Stimulated activated naive B cell treated with anti-CD40 and anti-IgM and Interleukin-4, amounts not matched to agents 10 μg/mL and 1 μg/mL and 100 μg/mL, for 72 hours (primary cell): ENCODE measurements at places on chromosomes 16 and 17.
A peak's percentile ranks its signal among the peaks of the same experiment; 100 is the strongest.

DNA sequence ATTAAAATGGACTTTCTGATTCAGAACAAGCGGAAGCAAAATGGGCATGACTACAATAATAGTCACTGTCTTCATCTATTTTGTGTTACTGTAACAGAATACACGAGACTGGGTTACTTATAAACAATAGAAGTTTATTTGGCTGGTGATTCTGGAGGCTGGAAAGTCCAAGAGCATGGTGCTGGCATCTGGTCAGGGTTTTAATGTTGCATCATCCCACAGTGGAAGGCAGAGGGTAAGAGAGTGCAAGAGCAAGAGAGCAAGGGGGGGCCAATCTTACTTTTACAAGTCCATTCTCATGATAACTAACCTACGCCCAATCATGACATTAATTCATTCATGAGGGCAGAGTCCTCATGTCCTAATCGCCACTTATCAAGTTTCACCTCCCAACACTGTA lies 189.2 kb downstream of the TOX3 start:
- H3K27me3 ChIP-seq, result no peaks in the 10 kb centered on the region
- H3K27ac ChIP-seq, result no peak overlapping the region
- no peaks in the 10 kb centered on the region for H3K4me1 ChIP-seq
- DNase-seq, result no peak
- H3K4me3 ChIP-seq, result no peak overlapping the region

DNA sequence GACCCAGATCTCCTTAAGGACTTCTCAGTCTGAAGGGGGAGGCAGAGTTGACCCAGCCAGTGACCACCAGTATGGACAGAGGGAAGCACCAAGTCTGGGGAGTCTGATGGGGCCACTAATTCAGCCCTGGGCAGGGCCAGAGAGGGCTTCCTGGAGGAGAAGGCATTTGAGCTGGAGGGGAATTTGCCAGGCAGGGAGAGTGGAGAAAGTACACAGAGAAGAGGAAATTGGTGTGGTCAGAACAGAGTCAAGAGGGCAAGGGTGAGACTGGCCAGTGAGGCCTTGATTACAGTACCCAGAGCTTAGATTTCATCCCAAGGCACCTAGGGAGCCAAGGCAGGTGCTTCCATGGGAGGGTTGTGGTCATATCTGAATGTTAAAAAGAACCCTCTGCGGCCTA lies 36.3 kb downstream of the MYO15A start:
- H3K27ac ChIP-seq, result peak overlapping the region; percentile 74
- peaks cover 2% of the 10 kb centered on the region for H3K4me1 ChIP-seq
- no peak for DNase-seq

GRCh38 chr17:44085908-44086307 lies 15.4 kb downstream of the G6PC3 start:
- no peaks in the 10 kb centered on the region for H3K27me3 ChIP-seq
- peak overlapping the region; percentile 66 for H3K27ac ChIP-seq
- H3K4me1 ChIP-seq, result peaks cover 15% of the 10 kb centered on the region
- H3K36me3 ChIP-seq, result peaks cover 40% of the 10 kb centered on the region

DNA sequence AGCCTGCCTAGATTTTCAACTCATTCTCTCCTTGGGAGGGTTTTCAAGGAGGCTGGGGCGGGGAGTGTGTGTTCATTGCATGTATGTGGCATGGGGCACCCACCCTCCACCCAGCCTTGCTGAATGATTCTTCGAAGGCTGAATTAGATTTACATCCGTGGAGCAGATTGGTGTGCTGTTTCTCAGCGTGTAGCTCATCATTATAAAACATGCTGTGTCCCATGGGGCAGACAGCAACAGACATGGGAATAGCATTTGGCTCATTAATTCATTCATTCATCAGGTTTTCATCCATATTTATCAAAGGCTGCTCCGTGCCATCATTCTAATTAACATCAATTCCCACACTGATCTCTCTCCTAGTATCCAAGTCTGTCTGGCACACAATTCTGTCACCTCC lies 10.6 kb upstream of the CD300A start:
- no peak for DNase-seq
- no peaks in the 10 kb centered on the region for H3K36me3 ChIP-seq
- peaks cover 11% of the 10 kb centered on the region for H3K4me1 ChIP-seq
- H3K27ac ChIP-seq, result peak overlapping the region; percentile 4
- H3K27me3 ChIP-seq, result peaks cover 46% of the 10 kb centered on the region
- H3K4me3 ChIP-seq, result no peak overlapping the region

GRCh38 chr17:19727501-19728078 lies 11.2 kb upstream of the SLC47A2 start:
- DNase-seq, result no peak
- no peak overlapping the region for H3K4me3 ChIP-seq
- H3K27me3 ChIP-seq, result peaks cover 12% of the 10 kb centered on the region
- no peaks in the 10 kb centered on the region for H3K36me3 ChIP-seq
- no peak overlapping the region for H3K27ac ChIP-seq

DNA sequence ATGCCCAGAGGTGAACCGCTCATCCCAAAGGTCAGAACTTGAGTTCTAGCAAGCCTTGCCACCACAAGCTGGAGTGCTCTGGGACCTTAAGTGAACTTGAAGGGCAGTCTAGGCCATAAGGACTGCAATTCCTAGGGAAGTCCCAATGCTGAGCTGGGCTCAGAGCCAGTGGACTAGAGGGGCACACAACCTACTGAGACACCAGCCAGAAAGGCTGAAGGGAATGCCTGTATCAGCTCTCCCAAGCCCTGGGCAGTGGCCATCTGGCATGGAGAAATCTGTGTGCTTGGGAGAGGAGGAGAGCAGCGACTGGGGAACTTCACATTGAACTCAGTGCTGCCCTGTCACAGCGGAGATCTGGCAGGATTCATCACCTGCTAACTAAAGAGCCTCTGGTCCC lies 201.3 kb downstream of the CEP112 start:
- DNase-seq, result no peak
- no peak overlapping the region for H3K4me3 ChIP-seq
- H3K4me1 ChIP-seq, result no peaks in the 10 kb centered on the region
- peaks cover 7% of the 10 kb centered on the region for H3K36me3 ChIP-seq
- no peaks in the 10 kb centered on the region for H3K27me3 ChIP-seq

DNA sequence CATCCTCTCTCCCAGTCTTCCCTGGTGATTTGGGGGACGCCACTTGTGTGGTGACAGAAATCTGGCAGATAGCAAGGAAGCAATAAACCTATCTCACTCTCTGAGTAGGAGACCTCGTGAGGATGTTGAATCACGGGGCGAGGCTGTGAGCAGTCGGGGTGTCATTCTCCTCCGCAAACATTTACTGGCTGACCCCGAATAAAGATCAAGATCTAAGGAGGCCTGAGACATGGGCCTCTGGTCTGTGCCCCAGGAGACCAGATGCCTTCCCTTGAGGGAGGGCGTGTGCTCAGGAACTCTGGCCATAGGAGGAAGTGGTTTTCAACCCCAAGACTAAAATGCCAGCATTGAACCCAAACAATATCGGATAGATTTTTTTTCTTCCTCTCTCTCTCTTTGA lies 53.1 kb downstream of the FOXL1 start:
- peaks cover 8% of the 10 kb centered on the region for H3K27me3 ChIP-seq
- H3K36me3 ChIP-seq, result no peaks in the 10 kb centered on the region
- H3K4me3 ChIP-seq, result no peak overlapping the region
- peaks cover 5% of the 10 kb centered on the region for H3K4me1 ChIP-seq
- DNase-seq, result no peak

DNA sequence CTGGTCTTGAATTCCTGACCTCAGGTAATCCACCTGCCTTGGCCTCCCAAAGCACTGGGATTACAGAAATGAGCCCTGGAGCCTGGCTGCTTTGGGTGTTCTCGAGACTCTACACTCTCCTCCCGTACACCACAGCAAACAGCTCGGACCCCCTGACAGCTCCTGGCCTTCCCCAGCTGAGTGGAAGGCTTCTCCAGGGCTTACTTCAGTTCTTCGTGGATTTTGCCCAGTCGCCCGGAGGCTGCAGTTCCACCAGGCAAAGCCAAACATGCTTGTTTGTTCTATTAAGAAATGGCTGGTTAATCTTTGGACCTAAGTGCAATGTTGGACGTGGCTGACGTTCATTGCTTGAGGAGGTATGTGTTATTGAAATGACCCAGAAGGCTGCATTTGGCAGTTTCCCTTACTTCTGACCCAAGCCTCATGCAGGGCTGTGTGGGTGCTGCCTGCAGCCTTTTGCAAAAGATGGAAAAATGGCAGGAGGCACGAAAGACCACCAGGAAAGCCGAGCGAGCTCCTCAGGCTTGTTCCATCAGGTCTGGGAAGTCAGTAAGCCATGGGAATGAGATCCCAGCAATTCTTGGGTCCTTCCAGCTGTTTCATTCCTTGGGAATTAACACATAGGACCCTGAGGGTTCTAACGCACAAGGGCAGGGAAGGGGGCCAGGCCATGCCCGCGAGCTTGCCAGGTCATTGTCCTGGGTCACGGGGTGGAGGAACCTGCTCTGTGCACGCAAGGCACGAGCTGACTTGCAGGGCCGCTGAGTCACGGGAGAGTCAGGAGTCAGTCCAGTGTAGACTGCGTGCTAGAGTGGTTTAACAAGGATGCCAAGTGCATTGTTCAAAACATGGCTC lies 23.9 kb upstream of the KLHDC4 start:
- no peak overlapping the region for H3K4me3 ChIP-seq
- H3K27ac ChIP-seq, result no peak overlapping the region
- no peak for DNase-seq
- H3K36me3 ChIP-seq, result no peaks in the 10 kb centered on the region
- H3K27me3 ChIP-seq, result no peaks in the 10 kb centered on the region
- no peaks in the 10 kb centered on the region for H3K4me1 ChIP-seq

- DNase-seq, result no peak
- H3K4me1 ChIP-seq, result peaks cover 61% of the 10 kb centered on the region
- peaks cover 35% of the 10 kb centered on the region for H3K27me3 ChIP-seq
- peak overlapping the region; percentile 97 for H3K27ac ChIP-seq
Measured at GRCh38 chr17:38750312-38751121, 2.0 kb upstream of the PSMB3 start.

- no peaks in the 10 kb centered on the region for H3K36me3 ChIP-seq
- H3K27me3 ChIP-seq, result no peaks in the 10 kb centered on the region
- no peak overlapping the region for H3K27ac ChIP-seq
- H3K4me3 ChIP-seq, result no peak overlapping the region
- no peak for DNase-seq
Measured at GRCh38 chr17:71741836-71742235, 379.0 kb upstream of the SOX9 start.

GRCh38 chr16:52799149-52799548 lies 252.2 kb upstream of the TOX3 start:
- DNase-seq, result no peak
- H3K27me3 ChIP-seq, result no peaks in the 10 kb centered on the region
- H3K36me3 ChIP-seq, result no peaks in the 10 kb centered on the region
- no peaks in the 10 kb centered on the region for H3K4me1 ChIP-seq
- H3K27ac ChIP-seq, result no peak overlapping the region

- no peak for DNase-seq
- no peak overlapping the region for H3K4me3 ChIP-seq
- H3K27ac ChIP-seq, result no peak overlapping the region
- peaks cover 65% of the 10 kb centered on the region for H3K27me3 ChIP-seq
- H3K36me3 ChIP-seq, result no peaks in the 10 kb centered on the region
- H3K4me1 ChIP-seq, result peaks cover 2% of the 10 kb centered on the region
Measured at GRCh38 chr17:49920030-49920769, 48.8 kb upstream of the DLX4 start.

- H3K36me3 ChIP-seq, result peaks cover 3% of the 10 kb centered on the region
- H3K27ac ChIP-seq, result no peak overlapping the region
- no peaks in the 10 kb centered on the region for H3K4me1 ChIP-seq
- no peaks in the 10 kb centered on the region for H3K27me3 ChIP-seq
- no peak overlapping the region for H3K4me3 ChIP-seq
- DNase-seq, result no peak
Measured at GRCh38 chr16:78538919-78539318, 439.5 kb downstream of the WWOX start.

GRCh38 chr17:56908001-56908542 lies 5.8 kb downstream of the TRIM25 start:
- no peaks in the 10 kb centered on the region for H3K27me3 ChIP-seq
- H3K4me1 ChIP-seq, result peaks cover 37% of the 10 kb centered on the region
- peak overlapping the region; percentile 64 for H3K4me3 ChIP-seq
- peaks cover 50% of the 10 kb centered on the region for H3K36me3 ChIP-seq
- H3K27ac ChIP-seq, result peak overlapping the region; percentile 93

GRCh38 chr17:73929860-73930430 lies 273.5 kb upstream of the RPL38 start:
- no peak overlapping the region for H3K27ac ChIP-seq
- H3K36me3 ChIP-seq, result no peaks in the 10 kb centered on the region
- H3K4me1 ChIP-seq, result no peaks in the 10 kb centered on the region
- peaks cover 15% of the 10 kb centered on the region for H3K27me3 ChIP-seq

DNA sequence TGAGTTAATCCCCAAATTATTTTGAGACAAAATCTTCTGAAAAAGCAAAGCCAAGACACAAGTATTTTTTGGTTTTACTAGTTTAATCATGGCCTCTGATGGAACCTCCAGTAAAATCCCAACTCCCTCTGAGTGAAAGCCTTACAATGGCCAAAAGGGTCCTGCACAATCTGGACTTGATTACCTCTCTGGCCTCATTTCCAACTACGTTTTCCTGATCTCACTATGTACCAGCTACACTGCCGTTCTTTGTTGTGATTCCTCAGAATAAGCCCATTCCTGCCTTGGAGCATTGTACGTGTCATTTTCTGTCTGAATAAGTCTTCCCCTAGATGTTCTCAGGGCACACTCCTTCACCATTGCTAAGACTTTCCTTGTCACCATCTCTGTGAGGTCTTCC lies 37.3 kb downstream of the SPOP start:
- H3K27me3 ChIP-seq, result no peaks in the 10 kb centered on the region
- no peak for DNase-seq
- H3K27ac ChIP-seq, result no peak overlapping the region
- H3K4me3 ChIP-seq, result no peak overlapping the region
- peaks cover 24% of the 10 kb centered on the region for H3K36me3 ChIP-seq

DNA sequence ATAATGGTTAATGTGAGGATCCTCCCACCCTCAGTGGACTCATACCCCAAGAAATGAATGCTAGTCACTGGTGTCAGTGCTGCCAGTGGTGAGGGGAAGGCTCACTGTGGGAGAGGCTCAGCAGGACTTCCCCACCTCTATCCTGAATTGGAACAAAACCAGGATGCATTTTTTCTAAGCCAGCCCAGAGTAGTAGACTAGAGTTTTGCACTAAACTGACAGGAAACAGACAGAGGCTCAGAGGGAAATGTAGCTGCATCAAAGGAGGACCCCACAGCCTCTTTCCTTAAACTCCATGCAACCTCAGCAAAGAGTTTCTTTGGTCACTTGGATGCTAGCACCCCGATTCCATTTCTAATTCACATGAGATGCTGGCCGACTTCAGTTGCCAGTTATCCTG lies 10.7 kb upstream of the SKAP1 start:
- peaks cover 59% of the 10 kb centered on the region for H3K4me1 ChIP-seq
- no peak overlapping the region for H3K4me3 ChIP-seq
- peaks cover 10% of the 10 kb centered on the region for H3K27me3 ChIP-seq
- peak overlapping the region; percentile 97 for H3K27ac ChIP-seq
- H3K36me3 ChIP-seq, result peaks cover 9% of the 10 kb centered on the region
- no peak for DNase-seq

DNA sequence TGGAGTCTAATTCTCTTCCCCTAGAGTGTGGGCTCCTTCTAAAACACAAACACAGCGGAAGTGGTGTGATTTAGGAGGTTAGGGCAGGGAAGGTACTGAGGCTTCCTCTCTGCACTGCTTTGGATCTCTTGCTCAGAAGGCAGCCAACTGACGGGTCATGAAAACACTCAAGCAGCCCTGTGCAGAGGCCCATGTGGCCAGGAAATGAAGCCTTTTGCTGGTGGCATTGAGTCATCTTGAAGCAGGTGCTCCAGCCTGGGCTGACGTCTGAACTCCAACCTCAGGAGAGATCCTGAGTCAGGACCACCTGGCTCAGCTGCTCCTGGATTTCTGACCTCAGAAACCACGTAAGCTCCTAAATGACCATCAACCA lies 72.9 kb downstream of the MRM1 start:
- peaks cover 29% of the 10 kb centered on the region for H3K27me3 ChIP-seq
- H3K4me3 ChIP-seq, result no peak overlapping the region
- no peaks in the 10 kb centered on the region for H3K36me3 ChIP-seq

- H3K4me3 ChIP-seq, result no peak overlapping the region
- DNase-seq, result no peak
- H3K27me3 ChIP-seq, result peaks cover 70% of the 10 kb centered on the region
- no peaks in the 10 kb centered on the region for H3K4me1 ChIP-seq
- no peak overlapping the region for H3K27ac ChIP-seq
Measured at GRCh38 chr17:80523956-80524712, 20.5 kb upstream of the RPTOR start.
